ENCODE measurements at places on chromosomes 1 and 21. TPM values are rescaled to one million over a fixed set of nuclear protein-coding genes. Genes with fewer than 3 reads are reported as not detected.

Gene CELA2A
- not detected for total RNA-seq

DNA sequence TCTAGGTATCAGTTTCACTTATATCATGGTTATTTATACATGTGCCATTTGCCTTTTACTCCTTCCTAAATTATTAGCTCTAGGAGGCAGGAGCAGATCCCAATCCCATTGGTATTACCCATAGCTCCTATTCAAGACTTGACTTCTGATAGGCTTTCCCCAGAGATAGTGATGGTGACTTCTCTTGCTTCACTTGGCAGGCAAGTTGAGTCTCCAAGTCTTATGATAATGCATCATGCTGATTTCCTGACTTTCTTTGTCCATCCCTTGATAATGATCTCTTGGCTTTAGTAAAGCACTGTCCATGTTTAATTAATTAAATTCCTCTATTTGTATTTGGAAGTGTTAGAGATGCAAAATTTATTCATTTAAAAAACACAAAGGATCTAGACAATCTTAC is 253.5 kb upstream of the ADAMTS5 start:
- DNase-seq: no peak

Gene GFI1
- total RNA-seq: 1.4 TPM

Gene GPX7
- not detected for total RNA-seq

DNA sequence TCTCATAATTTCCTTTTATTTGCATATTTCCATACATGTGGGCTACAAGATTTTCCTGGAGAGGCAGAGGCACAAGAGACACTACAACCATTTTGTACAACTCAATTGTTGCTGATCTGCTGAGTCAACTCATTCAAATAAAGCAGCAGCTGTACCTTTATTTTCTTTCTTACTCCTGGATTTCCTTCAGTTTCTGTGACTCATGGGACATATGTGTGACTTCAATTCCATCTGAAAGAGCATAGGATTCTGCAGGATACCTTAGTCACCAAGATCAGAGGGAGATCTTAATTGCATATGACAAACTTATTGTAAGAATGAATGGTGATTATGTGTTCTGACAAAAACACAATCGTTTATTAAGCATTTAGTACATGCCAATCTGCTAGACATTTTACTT is 2219.4 kb downstream of the NCAM2 start:
- DNase-seq: no peak
